Lung (tissue), 17 donors: ENCODE measurements at places on chromosomes 13 and 19. TPM values are rescaled to one million over a fixed set of nuclear protein-coding genes. Genes with fewer than 3 reads are reported as not detected.
A peak's percentile ranks its signal among the peaks of the same experiment; 100 is the strongest.

DNA sequence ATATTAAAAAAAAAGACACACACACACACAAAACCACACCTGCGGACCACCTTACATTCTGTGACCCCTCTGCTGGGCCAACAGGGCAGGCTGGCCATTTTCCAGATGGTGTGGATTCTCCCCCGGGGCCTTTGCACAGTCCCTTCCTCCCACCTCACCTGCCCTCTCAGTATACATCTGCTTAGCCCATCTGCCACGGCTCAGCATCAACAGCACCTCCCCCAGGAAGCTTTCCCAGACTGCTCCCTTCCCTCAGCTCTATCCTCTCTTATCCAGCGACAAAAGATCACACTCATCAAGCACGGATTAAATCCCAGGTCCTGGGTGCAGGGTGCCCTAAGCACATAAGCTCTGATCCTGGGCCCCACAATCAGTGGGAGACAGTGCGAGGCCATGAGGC, 4.5 kb downstream of the ZNF787 start:
- DNase-seq, result no peak

DNA sequence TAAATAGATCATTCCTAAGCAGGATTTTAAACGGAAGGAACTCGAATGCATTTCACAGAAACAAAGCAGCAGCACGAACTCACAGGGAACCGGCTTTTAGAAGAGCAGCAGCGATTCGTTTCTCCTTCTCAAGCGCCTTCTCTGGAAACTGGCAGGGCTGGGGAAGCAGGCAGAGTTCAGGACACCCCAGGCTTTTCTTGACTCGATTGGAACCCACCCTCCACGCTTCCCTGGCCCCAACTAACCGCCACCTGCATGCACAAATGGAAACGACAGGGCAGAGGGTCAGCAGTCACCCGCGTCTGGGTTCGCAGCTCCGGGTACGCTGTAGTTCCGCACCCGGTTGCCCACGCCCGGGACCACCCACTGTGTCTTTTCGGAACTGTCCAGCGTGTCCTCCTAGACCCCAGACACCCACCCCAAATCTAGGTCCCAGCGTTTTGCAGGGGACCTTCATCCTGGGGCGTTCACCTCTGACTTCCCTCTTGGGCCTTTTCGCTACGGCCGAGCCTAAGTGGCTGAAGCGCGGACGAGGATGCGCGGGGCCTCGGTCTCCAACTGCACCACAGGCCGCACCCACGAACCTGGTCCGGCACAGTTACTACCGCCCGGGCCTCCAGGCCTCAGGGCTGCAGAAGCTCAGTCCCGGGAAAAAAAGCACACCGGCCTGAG, 500 bp downstream of the ZFP30 start:
- peak; percentile 51 for DNase-seq

Gene PSG5
- polyA plus RNA-seq, result not detected

Gene PRODH2
- not detected for polyA plus RNA-seq

Gene POLR2E
- polyA plus RNA-seq, result 196 TPM

- DNase-seq, result no peak
Measured at GRCh38 chr13:48876289-48876688, 99.4 kb upstream of the FNDC3A start.

Gene ZNF865
- 8.4 TPM for polyA plus RNA-seq

- no peak for DNase-seq
Measured at GRCh38 chr13:68168448-68168847, 938.3 kb upstream of the PCDH9 start.

Gene OR7D2
- not detected for polyA plus RNA-seq

GRCh38 chr19:48986211-48986610, 6.9 kb downstream of the GYS1 start:
- DNase-seq, result no peak

DNA sequence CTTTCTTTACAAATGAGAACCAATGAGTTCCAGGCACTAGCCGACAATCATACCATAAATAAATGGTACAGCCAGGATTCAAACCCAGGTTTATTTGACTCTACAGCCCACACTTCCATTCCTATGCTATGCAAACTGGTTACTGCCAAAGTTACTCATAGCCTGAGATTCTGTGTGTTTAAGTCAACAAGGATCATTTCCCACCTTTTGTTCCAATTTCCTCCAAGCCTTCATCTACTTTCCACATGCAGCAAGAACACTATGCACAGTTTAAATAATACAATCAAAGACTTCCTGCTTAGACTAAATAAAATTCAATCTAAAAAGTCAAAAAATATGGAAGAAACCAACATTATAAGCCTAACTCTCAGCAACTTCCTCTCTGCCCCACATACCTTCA, 59.2 kb upstream of the KLF12 start:
- DNase-seq, result no peak

- DNase-seq, result no peak
Measured at GRCh38 chr13:97600458-97601075, 166.6 kb downstream of the RAP2A start.

DNA sequence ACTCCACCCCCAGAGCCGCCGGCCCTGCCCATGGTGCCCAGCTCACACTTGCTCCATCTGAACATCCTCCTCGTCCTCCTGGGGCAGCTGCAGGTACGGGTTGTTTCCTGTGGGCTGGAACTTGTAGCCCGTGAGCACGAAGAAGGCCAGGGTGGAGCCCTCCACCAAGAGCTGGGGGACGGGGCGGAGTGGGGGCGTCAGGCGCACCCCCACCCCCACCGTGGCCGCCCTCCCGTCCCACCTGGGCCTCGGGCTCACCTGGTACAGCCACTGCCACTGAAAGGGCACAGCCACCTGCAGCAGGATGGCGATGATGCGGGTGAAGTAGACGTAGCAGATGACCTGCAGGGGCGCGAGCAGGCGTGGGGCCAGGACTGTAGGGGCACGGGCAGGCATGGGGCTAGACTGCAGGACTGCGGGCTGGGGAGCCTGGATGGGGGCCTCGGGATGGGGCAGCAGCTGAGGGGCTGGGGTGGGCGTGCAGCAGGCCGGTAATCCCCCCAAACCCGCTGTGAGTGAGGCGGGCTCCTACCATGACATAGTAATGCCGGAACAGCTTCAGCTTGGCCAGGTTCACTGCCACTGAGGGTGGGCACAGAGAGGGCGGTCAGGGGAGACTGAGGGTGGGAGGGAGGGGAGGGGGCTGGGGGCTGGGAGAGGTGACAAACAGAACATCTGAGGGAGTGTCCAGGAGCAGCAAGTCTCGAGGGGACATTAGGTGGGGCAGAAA, 6.3 kb downstream of the GPR108 start:
- no peak for DNase-seq

- DNase-seq, result no peak
Measured at GRCh38 chr13:104473936-104474335, 1407.7 kb upstream of the SLC10A2 start.

DNA sequence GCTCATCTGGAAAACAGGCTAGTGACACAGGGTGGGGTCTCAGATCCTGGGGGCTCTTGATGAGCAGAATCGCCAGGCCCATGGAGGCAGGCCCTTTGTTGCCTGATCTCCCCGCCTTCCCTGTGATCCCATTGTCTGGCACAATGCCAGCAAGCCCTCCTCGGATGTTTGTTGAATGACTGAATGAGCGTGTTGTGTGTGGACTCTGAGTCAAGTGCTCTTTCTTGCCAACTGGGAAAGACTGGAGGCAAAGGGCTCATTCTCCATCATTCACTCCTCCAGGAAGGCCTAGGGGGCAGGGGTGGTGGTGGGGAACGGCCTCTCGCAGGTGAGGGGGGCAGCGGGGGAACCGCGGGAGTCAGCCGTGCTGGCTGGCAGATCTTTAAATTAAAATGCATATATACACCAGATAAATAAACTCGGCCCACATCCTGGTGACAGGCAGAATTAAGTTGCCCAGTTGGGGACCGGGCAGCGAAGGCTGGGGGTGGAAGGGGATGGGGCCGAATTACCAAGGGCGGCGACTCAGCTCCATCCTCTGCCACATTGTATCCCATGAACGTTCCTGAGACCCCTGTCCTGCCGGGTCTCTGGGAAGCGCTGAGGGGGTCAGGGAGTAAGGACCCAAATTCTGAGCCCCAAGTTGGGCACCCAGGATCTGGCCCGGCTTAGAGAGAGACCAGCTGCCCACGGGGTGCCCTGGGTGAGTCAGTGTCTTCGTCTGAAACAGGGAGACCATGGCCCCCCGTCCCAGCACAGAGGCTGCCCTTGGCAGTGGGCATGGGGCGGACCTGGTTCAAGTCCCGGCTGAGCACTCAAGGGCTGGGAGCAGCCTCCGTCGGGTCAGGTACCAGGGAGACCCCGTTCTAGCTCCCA, 24.5 kb downstream of the EFNA2 start:
- no peak for DNase-seq

Gene TMEM238
- polyA plus RNA-seq, result 0.76 TPM

Gene RNF17
- polyA plus RNA-seq, result 0.07 TPM

- peak; percentile 97 for DNase-seq
Measured at GRCh38 chr13:74134221-74134776, at the start of gene KLF12. TSS of gene KLF12 (minus strand) at chr13:74134404.

Gene REEP6
- polyA plus RNA-seq, result 2.5 TPM

DNA sequence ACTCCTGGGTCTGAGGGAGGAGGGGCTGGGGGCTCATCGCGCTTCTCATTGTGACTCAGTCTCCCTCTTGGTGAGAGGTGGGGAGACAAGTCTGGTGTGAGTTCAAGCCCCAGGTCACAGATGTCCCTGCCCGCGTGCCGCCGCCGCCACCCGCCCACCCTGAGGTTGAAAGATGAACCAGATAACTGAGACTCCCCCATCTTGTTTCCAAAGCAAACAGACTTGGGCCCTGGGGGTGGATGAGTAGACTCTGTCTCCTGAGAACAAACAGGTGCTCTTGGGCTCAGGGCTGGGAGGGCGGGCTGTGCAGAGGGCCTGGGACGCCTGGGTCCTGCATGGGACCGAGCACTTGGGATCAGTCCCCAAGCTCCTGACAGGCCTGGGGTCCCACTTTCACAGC, 567 bp downstream of the SBK2 start:
- DNase-seq, result no peak

Gene CD22
- polyA plus RNA-seq, result 48.0 TPM

Gene ZNF571
- polyA plus RNA-seq, result 1.3 TPM

Gene ACER1
- 0.06 TPM for polyA plus RNA-seq
